CD4-positive, alpha-beta T cell treated with Interleukin-10 for 1 hour (primary cell): ENCODE measurements at places on chromosomes 5 and 9.

DNA sequence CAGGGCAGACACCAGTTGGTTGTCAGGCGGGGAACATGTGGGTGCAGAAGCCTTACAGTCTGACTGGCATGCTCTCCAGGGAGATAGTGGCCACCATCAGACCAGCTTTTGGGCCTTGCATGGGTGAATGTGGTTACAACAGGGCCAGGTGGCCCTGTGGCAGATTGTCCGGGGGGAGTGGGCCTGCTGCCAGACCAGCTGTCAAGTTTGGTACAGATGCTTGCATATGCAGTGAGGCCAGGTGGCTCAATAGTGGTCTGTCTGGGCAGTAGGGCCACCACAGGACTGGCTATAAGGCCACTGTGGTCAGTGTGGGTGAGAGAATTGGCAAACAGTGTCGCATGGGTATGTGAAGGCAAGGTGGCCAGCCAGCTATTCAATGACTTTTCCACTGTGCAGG lies 148.7 kb downstream of the FAM174A start:
- no peak for DNase-seq

DNA sequence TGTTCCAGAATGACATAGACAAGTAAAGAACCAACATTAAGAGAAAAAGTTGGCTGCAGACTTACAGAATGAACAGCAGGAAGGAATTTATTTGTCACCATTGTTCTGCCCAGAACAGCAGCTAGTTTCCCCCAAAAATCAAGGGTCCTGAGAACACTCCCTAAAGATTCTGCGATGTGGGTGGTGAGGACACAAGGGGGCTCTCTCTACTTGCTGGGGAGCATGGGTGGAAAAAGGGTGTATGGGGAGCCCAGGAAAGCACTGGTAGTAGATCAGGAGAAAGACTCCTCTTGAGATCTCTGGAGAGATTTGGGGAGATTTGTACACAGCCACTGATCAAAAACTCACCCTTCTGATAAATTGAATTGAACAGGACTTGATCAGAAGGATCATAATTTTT lies 316.5 kb downstream of the KCTD16 start:
- no peak for DNase-seq

- no peak for DNase-seq
Observed at GRCh38 chr9:113652355-113653152, 189.0 kb downstream of the RGS3 start.

DNA sequence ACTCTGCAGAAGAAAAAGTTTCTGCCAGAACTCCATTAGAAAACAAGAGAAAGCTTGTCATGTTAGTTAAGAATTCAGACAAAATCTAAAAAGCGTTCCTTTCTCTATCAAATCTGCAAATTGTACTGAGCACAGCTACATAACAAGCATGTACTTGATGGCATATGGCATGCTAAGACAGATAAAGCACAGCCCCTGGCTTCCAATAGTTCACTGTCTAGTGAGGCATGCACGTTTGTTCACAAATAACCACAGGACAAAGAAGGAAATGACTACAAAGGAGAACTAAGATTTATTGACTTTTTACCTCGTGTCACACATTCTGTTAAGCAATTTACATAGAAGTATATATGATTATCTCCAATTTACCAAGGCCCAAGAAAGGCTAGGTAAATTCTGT lies 518.2 kb upstream of the TLE4 start:
- no peak for DNase-seq

- DNase-seq, result no peak
Observed at GRCh38 chr5:118722122-118723020, 266.0 kb downstream of the DTWD2 start.

DNA sequence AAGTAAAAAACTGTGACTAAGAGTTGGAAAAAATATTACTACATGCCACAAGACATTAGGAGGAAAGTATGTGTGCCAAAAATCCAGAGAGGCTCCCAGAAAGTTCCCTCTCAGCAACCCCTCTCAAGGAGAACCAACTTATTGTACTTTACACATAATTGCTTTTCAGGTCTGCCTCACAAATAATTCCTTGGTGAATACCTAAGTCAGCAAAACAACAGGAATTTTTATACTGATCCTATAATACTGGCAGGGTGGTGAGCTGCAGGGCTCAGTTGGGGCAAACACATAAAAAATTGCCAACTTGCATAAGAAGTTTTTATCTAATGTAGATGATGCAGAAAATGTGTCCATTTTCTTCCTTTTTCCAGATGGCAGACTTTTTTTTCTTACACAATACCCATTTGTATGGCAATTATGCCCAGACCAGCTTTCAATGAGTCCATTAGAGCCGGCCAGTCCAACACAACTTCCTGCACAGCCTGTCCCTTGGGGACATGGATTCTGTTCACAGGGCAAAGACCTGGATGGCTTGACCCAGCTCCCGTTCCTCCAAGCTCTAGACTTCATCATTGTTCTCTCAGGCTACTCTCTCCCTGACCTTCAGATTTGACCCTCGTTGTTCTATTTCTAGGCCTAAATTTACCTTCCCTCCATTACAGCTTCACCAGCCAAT lies 31.3 kb downstream of the MARCHF3 start:
- no peak for DNase-seq

GRCh38 chr9:69471433-69471832 lies 146.4 kb downstream of the ENTREP1 start:
- no peak for DNase-seq

- DNase-seq, result no peak
Observed at GRCh38 chr5:2186472-2187015, 303.8 kb upstream of the IRX4 start.

DNA sequence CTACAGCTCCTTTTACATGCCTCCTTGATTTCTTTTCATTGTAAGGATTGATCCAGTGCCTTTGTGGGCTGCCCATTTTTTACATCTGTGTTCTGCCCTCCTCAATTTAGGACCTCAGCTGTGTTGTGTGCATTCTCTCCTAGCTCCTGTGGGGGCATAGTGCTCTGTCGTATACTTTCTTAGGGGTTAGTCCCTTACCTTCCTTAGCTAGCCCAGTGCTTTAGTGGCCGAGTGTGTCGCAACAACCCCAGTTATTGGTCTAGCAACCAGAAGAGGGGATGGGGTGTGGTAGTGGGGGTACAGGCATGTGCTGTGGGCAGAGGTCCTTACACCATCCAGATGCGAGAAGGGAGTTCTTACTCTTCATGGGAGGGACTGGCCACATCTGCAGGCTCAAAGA lies 12.1 kb downstream of the MTRR start:
- DNase-seq, result no peak

DNA sequence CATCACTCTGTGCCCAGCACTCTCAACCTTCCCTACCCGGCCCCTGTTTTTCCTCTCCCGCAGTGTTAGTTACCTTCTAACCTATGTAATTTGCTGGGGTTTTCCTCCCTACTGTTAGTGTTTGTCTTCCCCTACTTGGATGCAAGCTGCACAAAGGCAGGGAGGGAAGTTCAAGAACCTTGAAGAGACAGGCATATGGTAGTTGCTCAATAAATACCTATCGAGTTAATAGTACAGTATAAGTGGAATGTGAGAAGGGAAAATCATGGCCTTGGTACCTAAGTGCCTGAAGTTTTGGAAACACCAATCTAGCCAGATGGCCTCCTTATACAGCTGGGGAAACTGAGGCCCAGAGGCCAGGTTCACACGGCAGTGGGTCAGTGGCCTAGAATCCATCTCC lies 24.2 kb downstream of the PDGFRB start:
- DNase-seq, result no peak

- DNase-seq, result no peak
Observed at GRCh38 chr5:160169326-160169725, 50.1 kb upstream of the PWWP2A start.

- DNase-seq, result no peak
Observed at GRCh38 chr5:1545805-1546355, 22.1 kb upstream of the LPCAT1 start.

GRCh38 chr5:174556756-174557155 lies 167.6 kb upstream of the MSX2 start:
- no peak for DNase-seq

- DNase-seq, result no peak
Observed at GRCh38 chr9:21782205-21782604, 20.2 kb upstream of the MTAP start.

- no peak for DNase-seq
Observed at GRCh38 chr9:131495785-131496184, 6.9 kb upstream of the POMT1 start.
